Esophagus mucosa (tissue), 1 donor: ENCODE measurements at places on chromosomes 13 and 19.
A peak's percentile ranks its signal among the peaks of the same experiment; 100 is the strongest.

DNA sequence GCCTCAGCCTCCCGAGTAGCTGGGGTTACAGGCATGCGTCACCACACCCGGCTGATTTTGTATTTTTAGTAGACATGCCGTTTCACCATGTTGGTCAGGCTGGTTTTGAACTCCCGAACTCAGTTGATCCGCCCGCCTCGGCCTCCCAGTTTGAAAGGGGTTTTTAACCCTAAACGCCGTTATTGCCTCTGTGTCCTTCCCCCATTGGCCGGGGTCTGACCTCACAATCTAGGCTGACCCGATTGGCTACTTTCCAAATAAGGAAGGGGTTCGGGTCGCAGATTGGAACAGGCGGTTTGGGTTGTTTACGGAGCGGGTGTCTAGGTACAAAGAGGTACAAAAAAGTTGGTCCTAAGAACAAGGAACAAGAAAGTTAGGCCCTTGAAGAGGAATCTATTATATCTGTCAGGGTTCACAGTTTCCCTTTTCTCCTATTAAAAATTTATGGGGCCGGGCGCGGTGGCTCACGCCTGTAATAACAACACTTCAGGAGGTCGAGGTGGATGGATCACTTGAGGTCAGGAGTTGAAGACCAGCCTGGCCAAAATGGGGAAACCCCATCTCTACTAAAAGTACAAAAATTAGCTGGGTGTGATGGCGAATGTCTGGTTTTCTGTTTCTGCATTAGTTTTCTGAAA is 1.0 kb downstream of the ZNF253 start:
- no peak for ATAC-seq

GRCh38 chr19:56133858-56134653 is 7.0 kb upstream of the ZNF444 start:
- ATAC-seq = no peak

DNA sequence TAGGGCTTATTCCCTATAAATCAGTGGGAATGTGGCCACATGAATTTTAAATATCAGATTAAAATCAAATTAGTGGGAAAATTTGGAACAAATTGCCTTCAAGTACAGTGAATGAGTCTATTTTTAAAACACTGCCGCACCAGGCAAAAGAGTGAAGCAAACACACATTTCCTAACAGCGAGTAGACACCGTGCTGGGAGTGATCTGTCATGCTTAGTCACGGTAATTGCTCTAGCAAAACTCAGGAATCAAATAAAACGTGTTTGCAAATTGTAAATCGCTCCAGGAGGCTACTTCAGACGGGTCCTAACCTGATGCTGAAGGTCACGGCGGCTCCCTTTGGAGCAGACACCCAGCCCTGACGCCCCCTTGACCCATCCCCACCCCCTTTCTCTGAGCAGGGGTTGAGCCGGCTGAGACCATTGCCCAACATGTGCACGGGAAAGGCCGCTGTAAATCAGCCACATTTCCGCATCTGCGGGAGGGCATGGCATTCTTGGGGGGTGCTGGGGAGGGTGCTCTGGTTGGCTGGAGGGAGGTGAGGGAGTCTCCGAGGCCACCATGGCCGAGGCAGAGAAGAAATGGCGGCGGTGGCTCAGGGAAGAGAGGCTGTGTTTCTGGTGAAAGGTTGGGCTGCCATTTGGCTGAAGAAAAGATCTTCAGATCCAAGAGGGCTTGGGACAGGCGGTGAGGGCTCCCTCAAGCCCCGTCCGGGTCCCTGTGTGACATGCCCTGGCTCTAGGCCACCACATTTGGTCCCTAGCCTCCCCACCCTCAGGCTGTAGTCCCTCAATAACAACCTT is 8.9 kb downstream of the CEBPA start:
- ATAC-seq = peak; percentile 53

GRCh38 chr13:90776051-90776748 is 571.3 kb upstream of the MIR17HG start:
- ATAC-seq = no peak

DNA sequence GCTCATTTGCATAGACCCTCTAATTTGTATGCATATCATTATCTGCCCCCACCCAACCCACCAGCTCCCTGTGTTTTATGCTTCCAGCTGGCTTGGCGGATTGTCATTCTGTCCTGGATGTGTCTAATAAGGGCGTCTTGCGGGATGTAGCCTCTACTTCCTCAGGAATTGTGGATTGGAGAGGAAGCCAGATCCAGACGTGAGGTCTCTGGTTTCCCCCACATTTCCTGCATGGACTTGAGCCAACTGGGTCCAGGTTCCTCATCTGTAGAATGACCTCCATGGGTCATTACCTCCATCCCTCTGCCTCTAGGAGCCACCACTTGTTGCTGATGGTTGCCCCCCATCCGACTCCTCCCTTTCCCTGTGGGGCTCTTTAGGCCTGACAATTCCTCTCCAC is 7.3 kb downstream of the TNFSF14 start:
- no peak for ATAC-seq

GRCh38 chr13:90696656-90697055 is 650.8 kb upstream of the MIR17HG start:
- no peak for ATAC-seq

DNA sequence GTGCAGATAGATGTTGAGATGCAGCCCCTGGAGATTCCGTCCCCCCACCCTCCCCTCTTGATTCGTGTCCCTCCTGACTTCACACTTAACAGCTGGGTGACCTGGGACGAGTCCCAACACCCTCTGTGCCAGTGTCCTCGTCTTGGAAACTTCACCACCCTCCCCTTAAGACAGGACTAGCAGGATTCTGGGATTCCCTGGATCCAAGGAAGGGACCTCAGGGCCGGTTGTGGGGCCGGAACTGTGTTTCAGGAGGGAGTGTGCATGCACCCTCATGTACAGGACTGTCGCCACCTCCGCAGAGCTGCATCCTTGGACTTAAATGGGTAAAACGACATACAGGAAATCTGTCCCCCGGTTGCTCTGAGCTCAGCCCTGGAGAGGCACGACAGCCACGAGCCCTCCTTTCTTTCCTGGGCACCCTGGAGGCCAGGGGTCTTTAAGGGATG is 990 bp downstream of the MYO9B start:
- no peak for ATAC-seq

DNA sequence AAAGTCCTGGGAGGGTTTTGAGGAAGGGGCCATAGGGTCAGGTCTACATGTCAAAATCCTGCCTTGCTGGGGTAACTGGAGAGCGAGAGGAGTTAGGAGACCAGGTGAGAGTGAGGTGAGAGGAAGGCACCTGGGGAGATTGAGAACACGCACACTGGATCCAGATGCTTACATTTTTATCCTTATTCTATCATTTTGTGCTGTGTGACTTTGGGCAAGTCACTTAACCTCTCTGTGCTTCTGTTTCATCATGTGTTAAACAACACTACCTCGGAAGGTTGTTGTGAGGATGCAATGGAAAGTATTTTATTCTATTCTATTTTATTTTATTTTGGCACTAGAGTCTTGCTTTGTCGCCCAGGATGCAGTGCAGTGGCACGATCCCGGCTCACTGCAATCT is 3.5 kb downstream of the C19orf81 start:
- no peak for ATAC-seq

DNA sequence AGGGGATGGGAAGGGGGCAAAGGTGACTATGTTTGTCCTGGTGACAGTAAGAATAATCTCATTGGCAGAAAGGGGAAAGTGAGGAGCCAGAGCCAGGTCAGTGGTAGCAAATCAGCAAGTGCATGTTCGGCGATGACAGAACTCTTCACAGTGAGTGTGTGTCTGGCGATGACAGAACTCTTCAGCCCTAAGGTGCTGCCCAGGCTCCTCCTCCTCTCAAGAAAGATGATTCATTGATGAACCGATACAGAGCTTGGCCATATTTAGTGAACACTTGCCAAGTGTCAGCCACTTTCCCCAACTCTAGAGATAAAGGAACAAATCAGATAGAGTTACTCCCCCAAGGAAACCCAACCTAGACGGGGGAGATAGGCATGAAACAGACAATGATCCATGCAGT is 199.3 kb upstream of the UBL3 start:
- peak; percentile 59 for ATAC-seq
